ENCODE measurements at places on chromosomes 5 and 9. TPM values are rescaled to one million over a fixed set of nuclear protein-coding genes. Genes with fewer than 3 reads are reported as not detected.

The PCDHB9 gene
- 7.3 TPM for total RNA-seq

DNA sequence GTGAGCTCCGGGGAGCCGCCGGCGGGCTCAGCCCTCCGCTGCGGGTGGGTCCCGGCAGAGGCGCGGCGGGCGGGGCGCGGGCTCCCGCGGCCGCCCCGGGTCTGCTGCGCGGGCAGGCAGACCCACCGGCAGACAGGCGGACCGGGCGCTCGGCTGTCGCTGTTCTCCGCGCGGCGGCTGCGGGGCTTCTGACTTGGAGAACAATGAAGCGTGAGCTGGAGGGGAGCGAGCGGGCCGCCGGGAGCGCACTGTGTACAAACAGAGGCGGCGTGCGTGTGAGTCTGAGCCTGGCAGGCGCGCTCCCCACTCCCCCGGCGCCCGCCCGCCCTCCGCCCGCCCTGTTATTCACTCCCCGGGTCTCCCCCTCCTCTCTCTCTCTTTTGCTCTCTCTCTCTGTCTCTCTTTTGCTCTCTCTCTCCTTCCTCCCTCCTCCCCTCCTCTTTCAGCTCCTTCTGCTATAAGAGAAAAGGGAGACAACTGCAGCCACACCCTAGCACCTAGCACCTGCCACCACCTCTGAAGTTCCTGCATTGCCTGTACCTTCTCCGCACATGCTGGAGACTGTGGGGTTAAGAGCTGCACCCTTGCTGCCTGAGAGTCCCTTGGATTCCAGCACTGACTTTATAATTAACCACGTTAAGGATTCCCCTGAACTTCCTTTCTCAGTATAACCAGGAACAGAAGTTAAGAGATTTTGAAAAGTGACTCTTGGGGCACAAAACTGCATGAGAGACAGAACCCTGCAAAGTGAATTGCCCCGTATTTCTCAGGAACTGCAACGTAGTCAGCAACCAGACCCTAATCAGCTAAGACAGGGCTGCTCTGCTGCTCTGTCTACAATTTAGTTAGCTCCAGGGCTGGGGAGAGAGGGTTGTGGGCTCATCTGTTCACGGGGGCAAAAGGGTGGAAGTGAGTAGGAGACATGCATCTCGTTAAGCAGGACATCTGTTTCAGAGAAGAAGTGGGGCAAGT is at the start of gene EDIL3:
EDIL3 (minus strand) TSS at position 277 of the 972 bp plus-strand sequence. CDS start 506 bp downstream, outside the sequence.
- peak; percentile 60 for DNase-seq

GRCh38 chr9:36064448-36065037 is 27.8 kb downstream of the RECK start:
- no peak for DNase-seq

- peak; percentile 83 for DNase-seq
These were observed 103.9 kb downstream of the SPOCK1 start for GRCh38 chr5:137395011-137395755.

The PLPPR1 gene
- not detected for total RNA-seq

DNA sequence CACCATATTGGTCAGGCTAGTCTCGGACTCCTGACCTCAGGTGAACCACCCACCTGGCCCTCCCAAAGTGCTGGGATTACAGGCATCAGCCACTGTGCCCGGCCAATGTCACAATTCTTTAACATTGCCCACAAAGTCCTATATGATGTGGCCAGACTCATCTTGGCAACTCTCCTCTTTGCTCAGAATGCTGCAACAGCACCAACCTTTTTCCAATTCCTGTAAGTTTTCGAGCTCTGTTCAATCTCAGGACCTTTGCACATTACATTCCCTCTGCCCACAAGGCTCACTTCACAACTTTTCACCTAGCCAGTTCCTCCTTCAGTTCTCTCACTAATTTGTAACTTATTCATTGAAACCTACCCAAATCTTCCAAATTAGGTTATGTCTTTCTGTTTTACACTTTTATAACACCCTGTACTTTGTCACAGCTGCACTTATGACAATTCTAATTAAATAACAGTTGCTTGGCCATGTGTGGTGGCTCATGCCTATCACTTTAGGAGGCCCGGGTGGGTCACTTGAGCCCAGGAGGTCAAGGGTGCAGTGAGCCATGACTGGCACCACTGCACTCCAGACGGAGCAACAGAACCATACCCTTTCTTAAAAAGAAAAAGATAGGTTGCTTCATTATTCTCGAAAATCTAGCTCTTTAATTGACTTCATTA is 30.9 kb upstream of the GLDC start:
- DNase-seq: no peak

DNA sequence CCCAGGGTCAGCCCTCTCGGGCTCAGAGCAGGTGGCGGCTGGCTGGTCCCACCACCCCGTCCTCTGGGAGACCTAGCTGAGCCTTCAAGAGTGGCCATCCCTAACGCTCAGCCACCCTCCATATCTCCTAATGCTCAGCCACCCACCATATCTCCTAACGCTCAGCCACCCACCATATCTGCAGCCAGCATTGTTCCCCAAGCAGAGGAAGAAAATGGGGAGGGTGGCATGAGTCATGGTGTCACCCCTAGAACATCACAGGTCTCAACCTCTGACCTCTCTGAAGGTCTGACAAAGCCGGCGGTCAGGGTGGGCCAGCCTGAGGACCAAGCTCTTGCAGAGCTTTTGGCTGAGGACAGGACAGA is 14.7 kb downstream of the LHX3 start:
- DNase-seq: no peak

Data from G401 (cell line).